Cerebellar cortex (tissue), 1 donor: ENCODE measurements at places on chromosomes 11 and 22.

DNA sequence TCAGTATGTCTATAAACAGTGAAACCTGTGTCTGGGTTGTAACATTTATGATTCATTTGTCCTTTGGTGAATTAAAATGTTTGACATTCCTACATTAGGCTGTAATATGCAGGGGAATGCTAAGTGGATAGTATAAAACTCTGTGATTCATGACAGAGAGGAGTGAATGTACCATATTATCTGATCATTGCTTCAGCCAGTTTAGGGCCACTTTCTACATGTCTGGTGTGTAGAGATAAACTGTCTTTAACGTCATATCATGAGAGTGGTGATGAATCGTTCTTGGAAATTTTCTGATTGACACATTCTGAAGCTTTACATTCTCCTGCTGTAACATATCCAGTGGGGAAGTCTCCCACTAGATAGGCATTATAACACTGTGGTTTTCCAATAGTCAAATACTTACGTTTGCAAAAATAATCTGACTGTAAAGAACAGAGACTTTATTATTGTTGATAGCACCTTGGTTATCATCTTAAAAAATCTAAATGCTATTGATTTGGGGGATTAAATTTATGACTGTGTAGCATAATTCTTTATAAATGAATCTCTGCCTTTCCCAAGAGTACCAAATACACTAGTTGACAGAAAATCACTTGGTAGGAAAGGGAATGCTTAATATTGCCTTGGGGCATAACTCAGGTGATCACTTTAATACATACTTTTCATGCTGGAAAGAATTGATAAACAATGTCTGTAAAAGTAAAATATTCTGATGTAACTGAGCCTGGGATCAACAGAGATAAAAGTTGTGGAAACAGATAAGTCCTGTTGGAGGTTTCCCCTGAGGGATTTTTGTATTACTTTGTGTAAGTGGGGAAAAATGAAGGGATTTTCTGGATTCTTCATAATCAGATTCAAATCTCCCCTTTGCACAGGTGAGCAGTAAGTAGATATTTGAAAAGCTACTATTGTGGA, 427.9 kb downstream of the JRKL start:
- no peak for DNase-seq

GRCh38 chr11:61516675-61517572, 8.4 kb downstream of the LRRC10B start:
- DNase-seq = no peak

- no peak for DNase-seq
Observed at GRCh38 chr22:44758344-44758973, 6.1 kb downstream of the ARHGAP8 start.

DNA sequence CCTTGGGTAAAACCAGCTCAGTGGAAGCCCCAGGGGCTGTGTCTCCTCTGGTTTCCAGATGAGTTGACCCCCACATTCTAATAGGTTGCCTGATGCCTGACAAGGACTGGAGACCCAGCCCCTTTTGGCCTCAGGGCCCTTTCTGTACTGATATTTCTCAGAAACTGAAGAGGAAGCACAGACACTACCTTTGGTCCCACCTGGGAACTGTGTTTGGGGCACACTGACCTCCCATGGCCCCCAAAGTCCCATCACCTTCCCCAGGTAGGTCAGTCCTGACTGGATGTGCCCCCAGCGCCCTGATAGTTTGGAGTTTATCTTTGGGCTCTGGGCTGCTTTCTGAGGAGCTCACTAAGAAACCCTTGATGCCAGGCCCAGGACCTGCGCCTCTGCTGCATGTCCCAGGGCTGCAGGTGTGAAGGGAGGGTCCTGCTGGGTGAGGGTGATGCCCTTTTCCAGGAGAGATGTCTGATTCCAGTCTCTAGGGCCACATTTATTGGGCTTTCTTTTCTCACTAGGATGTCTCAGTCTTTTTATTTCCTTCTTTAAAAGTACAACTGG, 106.7 kb downstream of the GGTLC2 start:
- no peak for DNase-seq

- no peak for DNase-seq
Observed at GRCh38 chr11:86397351-86397750, 22.7 kb downstream of the CCDC81 start.

DNA sequence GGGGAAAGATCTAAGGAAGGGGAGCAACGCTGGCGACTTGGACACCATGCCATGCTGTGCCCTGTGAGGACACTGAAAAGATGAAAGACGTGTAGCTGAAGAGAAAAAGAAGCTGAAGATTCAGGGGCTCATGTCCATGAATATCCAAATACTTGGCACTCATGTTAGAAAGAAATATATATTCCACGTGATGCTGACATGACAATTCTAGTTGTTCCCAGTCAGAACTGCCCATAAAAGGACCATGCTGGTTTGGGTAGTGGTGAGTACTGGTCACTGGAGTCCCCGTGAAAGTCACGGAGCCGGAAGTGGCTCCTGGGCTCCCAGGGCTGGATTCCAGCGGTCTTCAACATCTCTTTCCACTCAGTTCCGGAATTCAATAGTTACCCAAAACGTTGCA, 9.9 kb downstream of the MS4A15 start:
- no peak for DNase-seq

DNA sequence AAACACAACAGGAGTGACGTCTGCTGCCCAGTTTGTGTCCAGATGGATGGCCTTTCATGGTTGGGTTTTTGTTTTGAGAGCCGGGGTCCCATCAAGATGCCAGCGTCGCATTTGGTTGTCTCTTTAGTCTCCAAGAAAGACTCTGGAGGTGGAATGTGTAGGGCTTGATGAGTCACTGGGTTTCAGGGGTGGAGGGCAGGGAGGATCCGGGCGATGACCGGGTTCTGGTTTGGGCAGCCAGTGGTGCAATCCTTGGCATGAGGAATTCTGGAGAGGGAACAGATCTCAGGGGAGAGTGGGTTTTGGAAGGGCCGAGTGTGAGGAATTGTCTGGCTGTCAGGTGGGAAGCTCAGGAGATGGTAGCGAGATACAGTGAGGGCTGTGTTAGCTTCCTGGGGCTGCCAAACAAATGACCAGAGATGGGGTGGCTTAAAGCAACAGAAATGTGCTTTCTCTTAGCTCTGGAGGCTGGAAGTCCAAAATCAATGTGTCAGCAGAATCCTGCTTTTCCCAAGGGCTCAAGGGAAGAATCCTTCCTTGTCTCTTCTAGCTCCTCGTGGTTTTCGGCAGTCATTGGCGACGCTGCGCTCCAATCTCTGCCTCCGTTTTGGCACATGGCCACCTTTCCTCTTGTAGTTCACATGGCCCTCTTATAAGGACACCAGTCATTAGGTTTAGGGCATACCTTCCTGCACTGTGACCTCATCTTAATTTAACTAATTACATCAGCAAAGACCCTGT, 26.4 kb upstream of the PPFIA1 start:
- DNase-seq = no peak

GRCh38 chr22:44731357-44731970, 20.9 kb upstream of the ARHGAP8 start:
- no peak for DNase-seq

- no peak for DNase-seq
Observed at GRCh38 chr11:65811764-65812475, 21.8 kb upstream of the SNX32 start.

GRCh38 chr11:65771589-65772112, 9.1 kb downstream of the AP5B1 start:
- no peak for DNase-seq

DNA sequence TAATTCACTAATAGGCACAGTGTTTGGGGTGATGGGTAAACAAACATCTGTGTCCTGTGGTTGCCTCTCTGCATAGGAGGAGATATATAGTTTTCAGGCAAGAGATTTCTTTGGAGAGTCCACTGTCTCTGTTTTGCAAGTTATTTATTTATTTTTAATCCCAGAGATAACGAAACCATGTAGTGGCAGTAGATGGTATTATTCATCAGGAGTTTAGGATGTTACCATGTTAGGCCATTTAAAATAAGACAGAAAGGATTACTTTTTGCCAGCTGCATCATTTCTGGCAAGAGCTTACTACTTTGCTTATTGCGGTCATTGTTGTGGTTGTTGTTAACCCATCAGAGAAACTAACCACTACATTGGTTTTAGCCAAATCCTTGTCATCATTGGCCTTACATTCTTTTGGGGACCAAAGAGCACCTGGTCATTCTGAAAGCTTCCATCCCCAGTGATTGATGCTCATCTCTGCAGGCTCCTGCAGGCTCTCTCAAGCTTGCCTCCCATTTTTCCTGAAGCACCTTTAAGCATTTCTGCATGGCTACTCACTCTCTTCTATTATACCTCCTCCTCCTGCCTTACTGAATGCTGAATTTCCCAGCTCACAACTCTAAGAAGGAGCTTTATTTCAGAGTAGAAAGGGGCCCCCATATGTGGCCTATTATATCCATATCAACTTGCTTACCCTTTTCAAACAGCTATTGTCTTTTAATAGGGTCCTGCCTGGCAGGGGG, 84.4 kb downstream of the CSTPP1 start:
- no peak for DNase-seq
